ENCODE measurements at places on chromosomes 3 and 15. TPM values are rescaled to one million over a fixed set of nuclear protein-coding genes. Genes with fewer than 3 reads are reported as not detected.

- DNase-seq, result no peak
These were observed 5.2 kb upstream of the ADAMTS9 start for GRCh38 chr3:64693031-64693430.

The INKA1 gene
- total RNA-seq, result 13.8 TPM

- DNase-seq, result no peak
These were observed 7.7 kb upstream of the AADACL2 start for GRCh38 chr3:151726016-151726415.

The SPATA12 gene
- total RNA-seq, result not detected

DNA sequence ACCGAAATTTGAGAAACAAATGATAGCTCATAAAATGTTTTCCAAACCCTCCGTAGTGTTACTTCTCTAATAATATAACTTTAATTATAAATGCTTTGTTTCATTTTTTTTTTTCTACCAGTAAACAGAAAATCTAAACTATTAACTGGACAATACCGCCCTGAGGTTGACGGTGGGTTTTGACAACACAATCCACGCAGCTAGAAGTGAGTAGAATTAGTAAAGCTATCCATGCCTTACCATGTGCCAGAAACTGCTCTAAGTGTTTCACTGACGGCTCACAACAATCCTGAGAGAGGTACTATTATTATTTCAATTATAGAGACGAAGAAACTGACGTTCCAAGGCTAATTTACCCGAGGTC, 410 bp downstream of the NDUFAF1 start:
- DNase-seq, result no peak
